Hematopoietic multipotent progenitor cell (in vitro differentiated cells): ENCODE measurements at places on chromosomes 1 and 21. TPM values are rescaled to one million over a fixed set of nuclear protein-coding genes. Genes with fewer than 3 reads are reported as not detected.
A peak's percentile ranks its signal among the peaks of the same experiment; 100 is the strongest.

The CCDC185 gene
- total RNA-seq = not detected

The LCE1B gene
- total RNA-seq = not detected

The PTPRU gene
- total RNA-seq = 0.27 TPM

GRCh38 chr21:35900539-35900938, 159.8 kb downstream of the SETD4 start:
- no peak for DNase-seq

- peak; percentile 29 for DNase-seq
Observed at GRCh38 chr1:228109962-228110488, 926 bp upstream of the MRPL55 start.

GRCh38 chr1:176033474-176033873, 173.6 kb downstream of the COP1 start:
- no peak for DNase-seq
